Aortic smooth muscle cell (primary cell): ENCODE measurements at places on chromosomes 11 and 22. TPM values are rescaled to one million over a fixed set of nuclear protein-coding genes. Genes with fewer than 3 reads are reported as not detected.

Gene OR52E8
- not detected in 2 replicates for total RNA-seq

Gene PRG3
- total RNA-seq = not detected in 2 replicates

Gene CDC45
- total RNA-seq = 11.2 and 23.9 TPM in 2 replicates

Gene HORMAD2
- not detected in 2 replicates for total RNA-seq

Gene UBQLN3
- total RNA-seq = 0.06 and 0.13 TPM in 2 replicates

Gene OR51M1
- total RNA-seq = not detected in 2 replicates

Gene FBXO7
- 45.7 and 51.5 TPM in 2 replicates for total RNA-seq

Gene GRM5
- total RNA-seq = under 0.01 and 0.06 TPM in 2 replicates

Gene OR52A1
- total RNA-seq = not detected in 2 replicates

Gene WBP2NL
- 0.37 and 0.40 TPM in 2 replicates for total RNA-seq

Gene SEPTIN5
- total RNA-seq = 25.6 and 30.7 TPM in 2 replicates

Gene PNPLA5
- not detected in 2 replicates for total RNA-seq

Gene OR51B2
- 0.12 TPM in 1 of 2 replicates, not detected in the other for total RNA-seq

Gene CENATAC
- 27.9 and 29.2 TPM in 2 replicates for total RNA-seq

Gene SLC43A3
- 10.3 and 16.4 TPM in 2 replicates for total RNA-seq

Gene CDKN1C
- 0.40 and 0.87 TPM in 2 replicates for total RNA-seq

Gene DNAJB13
- not detected in 2 replicates for total RNA-seq

Gene PDE2A
- 1.2 and 2.9 TPM in 2 replicates for total RNA-seq

Gene IFT27
- 20.3 and 27.9 TPM in 2 replicates for total RNA-seq

Gene SEC14L6
- total RNA-seq = 0.12 and 0.13 TPM in 2 replicates

Gene PATE2
- 0.13 and 0.44 TPM in 2 replicates for total RNA-seq

Gene MS4A15
- not detected in 2 replicates for total RNA-seq

Gene CACNA1I
- total RNA-seq = under 0.01 and 0.12 TPM in 2 replicates

Gene UCP2
- 0.40 and 0.44 TPM in 2 replicates for total RNA-seq

Gene MS4A1
- total RNA-seq = not detected in 2 replicates

Gene HIKESHI
- total RNA-seq = 56.2 and 59.6 TPM in 2 replicates

Gene SNX32
- 0.37 and 0.40 TPM in 2 replicates for total RNA-seq

Gene RIBC2
- total RNA-seq = 1.2 and 1.5 TPM in 2 replicates

Gene DUSP8
- 0.40 and 0.62 TPM in 2 replicates for total RNA-seq

Gene OR5A1
- total RNA-seq = not detected in 2 replicates

Gene PTPRCAP
- total RNA-seq = 0.25 and 0.26 TPM in 2 replicates

Gene MRGPRX3
- not detected in 2 replicates for total RNA-seq

Gene ANO5
- total RNA-seq = 0.66 and 2.3 TPM in 2 replicates

Gene MMP26
- not detected in 2 replicates for total RNA-seq

Gene VPREB1
- not detected in 2 replicates for total RNA-seq

Gene RASD2
- total RNA-seq = 0.12 and 0.92 TPM in 2 replicates

Gene TSKU
- total RNA-seq = 5.5 and 6.3 TPM in 2 replicates

Gene MOGAT2
- not detected in 2 replicates for total RNA-seq

Gene LRRC32
- total RNA-seq = 126 and 128 TPM in 2 replicates

Gene YWHAH
- total RNA-seq = 91.7 and 95.9 TPM in 2 replicates
